ENCODE measurements at places on chromosomes 7 and 10.

- DNase-seq: no peak
Observed at GRCh38 chr10:76382381-76382851, 951.0 kb downstream of the LRMDA start.

DNA sequence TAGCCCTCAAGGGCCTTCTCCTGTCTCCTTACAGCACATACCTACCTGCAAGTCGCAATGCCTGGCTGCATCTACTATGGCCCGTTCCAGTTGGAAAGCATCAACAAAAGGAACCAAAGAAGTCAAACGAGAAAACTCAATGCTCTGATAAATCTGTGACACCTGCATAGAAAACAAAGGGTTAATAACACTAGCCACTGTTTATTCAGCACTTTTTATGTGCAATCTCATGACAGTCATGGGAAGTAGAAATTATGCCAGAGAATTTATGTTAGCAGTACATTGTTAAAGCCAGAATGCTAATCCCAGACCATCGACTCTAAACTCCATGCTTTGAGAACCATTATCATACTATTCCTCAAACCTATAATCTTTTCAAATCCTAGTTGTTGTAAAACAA is 21.1 kb downstream of the EIF3A start:
- no peak for DNase-seq

GRCh38 chr10:104809288-104810090 is 168.4 kb downstream of the SORCS3 start:
- DNase-seq: no peak

DNA sequence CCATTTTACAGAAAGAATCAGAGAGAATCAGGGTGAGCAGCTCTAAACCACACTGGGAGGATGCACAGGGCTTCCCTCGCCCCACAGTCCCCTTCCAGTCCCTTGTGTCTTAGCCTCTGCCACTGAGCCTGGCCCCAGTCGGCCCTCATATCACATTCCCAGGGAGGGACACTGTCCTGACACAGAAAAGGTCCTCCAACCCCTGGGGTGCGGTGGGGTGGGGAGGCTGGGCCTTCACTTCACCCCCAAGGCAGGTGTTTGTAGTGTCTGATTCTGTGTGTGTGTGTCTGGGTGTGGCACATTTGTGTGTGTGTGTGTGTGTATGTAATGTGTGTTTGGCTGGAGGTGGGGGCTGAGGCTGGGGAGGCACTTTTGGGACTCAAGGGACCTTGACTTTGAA is 1.8 kb upstream of the KCP start:
- DNase-seq: no peak

- no peak for DNase-seq
Observed at GRCh38 chr7:120915314-120916105, 35.1 kb upstream of the ING3 start.

DNA sequence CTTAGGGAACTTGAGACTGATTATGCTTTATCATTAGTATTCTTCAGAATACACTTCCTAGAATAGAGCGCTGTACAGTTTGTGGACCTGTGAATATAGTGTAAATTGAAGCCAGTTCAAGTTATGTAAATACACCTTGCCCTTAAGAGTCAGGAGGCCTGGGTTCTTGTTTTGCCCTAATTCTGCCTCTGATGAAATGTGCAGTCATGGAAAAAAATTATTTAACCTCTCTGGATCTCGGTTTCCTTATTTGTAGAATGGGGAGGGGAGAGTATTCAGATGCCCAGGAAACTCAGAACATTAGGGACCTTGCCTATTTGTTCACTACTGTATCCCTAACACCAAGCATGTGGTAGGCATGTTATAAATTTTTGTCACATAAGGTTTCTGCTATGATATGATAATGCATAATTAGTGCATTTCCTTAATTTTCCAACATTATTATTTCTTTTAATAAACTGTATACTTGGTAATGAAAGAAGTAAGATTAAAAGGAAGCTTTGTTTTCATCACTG is 1.3 kb downstream of the EXOC6 start:
- DNase-seq: no peak

DNA sequence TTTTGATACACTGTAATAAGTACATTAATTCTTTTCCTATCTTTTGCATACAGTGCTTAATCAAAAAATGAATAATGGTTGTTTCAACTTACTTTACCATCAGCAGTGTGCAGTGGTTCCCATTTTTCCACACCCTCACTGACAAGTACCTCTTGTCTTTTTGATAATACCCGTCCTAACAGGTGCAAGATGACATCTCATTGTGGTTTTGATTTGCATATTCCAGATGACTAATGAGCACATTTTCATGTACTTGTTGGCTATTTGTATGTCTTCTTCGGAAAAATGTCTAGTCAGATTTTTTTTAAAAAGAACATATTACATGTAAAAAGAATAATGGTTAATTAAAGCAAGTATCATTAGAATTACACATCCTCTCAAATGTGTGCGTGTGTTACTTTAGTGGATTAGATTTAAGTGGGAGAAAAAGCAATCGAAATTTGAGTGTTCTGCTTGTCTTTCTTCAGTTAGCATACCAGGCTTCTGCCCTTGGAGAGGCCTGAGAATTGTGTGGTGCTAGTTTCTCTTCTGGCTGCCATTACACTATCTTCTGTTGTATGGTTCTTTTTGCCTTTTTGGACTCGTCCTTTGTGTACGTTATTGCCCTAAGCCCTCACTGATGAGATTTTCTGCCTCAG is 291.2 kb downstream of the AUTS2 start:
- no peak for DNase-seq

GRCh38 chr10:71773221-71773971 is at the start of gene VSIR:
Gene VSIR, minus strand, starts transcription at chr10:71773520. Its CDS starts 81 bp downstream, at chr10:71773439.
- DNase-seq: peak; percentile 93

GRCh38 chr7:146096994-146097393 is 19.6 kb upstream of the CNTNAP2 start:
- no peak for DNase-seq

- peak; percentile 57 for DNase-seq
Observed at GRCh38 chr10:79316671-79317431, 30.4 kb upstream of the PPIF start.

DNA sequence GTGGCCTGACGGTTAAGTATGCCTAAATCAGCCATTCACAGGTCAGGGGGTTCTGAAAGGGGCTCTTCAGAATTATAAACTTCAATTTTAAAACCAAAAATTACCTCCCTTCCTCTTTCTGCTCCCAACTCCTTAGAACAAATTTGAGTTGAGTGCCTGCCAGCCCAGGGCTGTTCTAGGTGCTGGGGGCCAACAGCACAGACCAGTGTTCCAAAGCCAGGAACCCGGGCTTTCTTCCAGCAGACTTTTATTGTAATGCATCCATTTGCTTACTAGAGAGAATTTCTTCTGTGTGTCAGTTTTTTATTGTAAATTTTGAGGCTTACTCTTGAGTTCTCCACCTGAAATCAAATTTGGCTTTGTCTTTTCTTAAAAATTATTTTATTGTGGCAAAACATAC is 238.5 kb downstream of the CACNB2 start:
- DNase-seq: no peak

DNA sequence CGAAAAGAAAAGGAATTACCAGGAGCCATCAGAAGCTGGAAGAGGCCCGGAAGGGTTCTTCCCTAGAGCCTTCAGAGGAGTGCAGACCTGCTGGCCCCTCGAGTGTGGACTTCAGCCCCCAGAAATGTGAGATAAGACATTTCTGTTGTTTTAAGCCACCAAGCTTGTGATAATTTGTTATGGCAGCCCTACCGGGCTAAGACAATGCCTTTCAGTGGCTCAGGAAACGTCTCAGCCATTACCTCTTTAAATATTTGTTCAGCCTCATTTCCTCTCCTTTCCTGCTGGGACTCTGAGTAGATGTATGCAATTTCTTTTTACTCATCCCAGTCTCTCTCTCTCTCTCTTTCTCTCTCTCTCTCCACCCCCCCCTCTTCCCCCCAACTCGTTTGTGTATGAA is 174.7 kb upstream of the GRB10 start:
- DNase-seq: no peak

DNA sequence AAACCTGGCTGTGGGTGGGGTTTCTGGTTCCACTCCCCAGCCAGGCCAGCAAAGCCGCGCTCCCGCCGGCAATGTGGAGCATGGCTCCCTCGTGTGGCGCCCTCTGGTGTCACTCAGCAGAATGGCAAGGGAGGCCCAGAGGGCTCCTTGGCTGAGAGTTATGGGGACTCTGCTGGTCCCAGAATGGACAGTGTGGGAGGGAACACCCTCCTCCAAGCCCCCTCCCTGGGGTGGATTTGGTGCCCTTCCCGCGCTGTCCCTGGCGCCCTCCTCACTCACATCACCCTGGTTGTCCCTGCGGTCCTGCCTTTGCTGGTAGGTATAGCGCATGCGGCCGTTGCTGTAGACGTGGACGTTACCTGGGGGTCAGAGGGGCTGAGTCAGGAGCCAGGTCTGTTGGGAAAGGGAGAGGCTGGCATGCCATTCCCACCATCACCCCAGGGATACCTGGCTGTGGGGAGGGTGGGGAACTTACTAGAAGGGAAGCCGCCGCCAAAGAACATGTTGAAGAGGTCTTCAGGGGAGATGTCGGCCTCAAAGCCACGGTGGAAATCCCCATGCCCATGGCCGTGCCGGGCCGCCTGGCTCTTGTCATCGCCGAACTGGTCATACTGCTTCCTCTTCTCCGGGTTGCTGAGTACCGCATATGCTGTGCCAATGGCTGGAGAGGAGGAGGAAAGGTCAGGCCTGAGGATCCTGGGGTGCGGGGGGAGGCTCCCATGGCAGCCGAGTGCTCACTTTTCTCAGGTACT is 14.0 kb downstream of the DNAJB12 start:
- DNase-seq: no peak

- DNase-seq: no peak
Observed at GRCh38 chr7:121480058-121480457, 84.0 kb upstream of the FAM3C start.

- DNase-seq: no peak
Observed at GRCh38 chr7:44473295-44473694, 17.2 kb downstream of the NUDCD3 start.

GRCh38 chr10:6167456-6167855 is 35.3 kb upstream of the PFKFB3 start:
- no peak for DNase-seq

- DNase-seq: no peak
Observed at GRCh38 chr7:146175716-146176115, 59.1 kb downstream of the CNTNAP2 start.

DNA sequence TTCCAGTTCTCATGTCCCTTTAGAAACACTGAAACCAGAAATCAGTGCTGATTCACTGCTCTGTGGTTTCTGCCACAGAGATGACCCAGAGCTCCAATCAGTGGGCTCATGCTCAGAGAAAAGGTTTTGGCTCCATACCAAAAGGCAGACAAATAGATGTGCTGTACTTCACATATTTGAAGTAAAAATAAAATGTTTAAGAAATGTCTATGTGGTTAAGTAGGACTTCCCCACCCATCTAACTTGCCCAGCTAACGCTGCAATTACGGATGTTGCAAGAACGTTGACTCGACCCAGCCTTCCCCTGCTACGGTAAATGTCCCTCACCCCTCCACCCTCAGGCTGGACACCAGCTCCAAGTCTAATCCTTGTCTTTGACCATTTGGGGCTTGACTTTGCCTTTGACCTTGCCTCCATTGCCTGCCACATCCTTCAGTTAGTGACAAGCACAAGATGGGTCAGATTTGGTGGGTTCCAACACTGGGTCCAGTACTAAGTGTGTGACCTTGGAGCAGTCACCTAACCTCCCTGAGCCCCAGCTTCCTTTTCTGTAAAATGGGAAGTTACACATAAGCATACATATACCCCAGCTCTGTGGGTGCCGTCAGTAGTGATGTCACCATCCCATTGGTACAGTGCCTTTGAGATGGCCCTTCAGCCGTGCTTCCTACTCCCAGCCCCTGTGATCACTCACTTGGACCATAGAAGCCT is 95.8 kb downstream of the CHST15 start:
- no peak for DNase-seq

GRCh38 chr10:65496541-65496940 is 1429.3 kb upstream of the LRRTM3 start:
- no peak for DNase-seq

DNA sequence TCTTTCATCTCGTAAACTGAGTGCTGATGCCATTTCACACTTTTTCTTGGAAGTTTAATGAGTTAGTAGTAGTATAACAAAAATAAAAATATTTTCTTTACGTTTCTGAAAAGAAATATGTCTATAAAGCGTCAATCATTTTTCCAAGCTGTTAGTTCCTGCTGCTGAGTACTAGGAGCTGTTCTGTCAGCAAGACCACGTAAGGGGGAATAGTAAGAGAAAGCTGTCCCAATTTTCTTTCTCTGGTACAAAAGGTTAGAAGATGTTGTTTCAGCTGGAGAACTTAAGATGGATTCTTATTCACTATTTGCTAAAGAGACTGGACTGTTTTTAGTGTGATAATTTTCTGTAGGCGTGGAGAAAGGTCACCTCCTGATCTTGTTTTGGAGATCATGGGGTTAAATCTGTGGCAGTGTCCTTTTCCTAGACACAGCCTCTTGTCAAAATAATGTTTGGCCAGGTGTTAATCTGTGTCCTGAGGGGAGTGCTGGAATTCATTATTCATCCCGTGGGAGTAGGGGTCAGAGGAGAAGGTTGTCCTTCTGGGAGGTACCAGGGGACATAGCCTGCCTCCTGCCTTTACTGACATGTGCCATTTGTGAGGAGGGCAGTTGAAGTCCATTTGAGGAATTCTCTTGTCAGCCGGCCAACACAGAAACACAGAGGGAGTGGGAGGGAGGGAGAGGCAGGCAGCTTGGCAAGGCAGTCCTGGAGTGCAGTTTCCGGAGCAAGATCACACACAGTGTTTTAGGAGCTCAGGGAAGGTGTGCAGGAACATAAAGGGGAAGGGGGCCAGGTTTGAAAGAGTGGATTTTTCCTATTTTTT is 368.7 kb downstream of the AUTS2 start:
- DNase-seq: no peak

- no peak for DNase-seq
Observed at GRCh38 chr7:159088016-159088865, 56.4 kb downstream of the VIPR2 start.

- peak; percentile 89 for DNase-seq
Observed at GRCh38 chr7:100865938-100866728, 1.1 kb upstream of the TRIP6 start.

DNA sequence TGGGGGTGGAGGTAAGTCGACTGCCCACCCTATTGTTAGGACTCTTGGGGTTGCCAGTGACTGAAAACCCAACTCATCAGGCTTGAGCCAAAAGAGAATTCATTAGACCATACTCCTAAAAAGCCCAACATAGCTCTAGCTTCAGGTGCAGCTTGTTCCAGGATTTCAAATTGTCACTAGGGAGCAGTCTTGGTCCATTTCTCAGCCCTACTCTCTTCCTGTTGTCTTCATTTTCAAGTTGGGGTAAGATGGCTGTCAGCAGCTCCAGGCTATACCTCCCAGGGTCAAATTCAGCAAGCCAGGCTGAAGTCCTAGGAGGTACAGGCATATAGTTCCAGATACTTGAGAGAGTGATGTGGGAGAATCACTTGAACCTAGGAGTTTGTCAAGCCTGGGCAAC is 14.9 kb upstream of the COL13A1 start:
- no peak for DNase-seq

- no peak for DNase-seq
Observed at GRCh38 chr7:44258865-44259546, 58.2 kb downstream of the YKT6 start.

- DNase-seq: peak; percentile 83
Observed at GRCh38 chr7:100678291-100678984, 4.9 kb downstream of the GNB2 start.

Measured in pancreas (tissue), 10 donors.